ENCODE measurements at places on chromosomes 4 and X.

- DNase-seq, result no peak
Measured at GRCh38 chrX:134683351-134684005, 25.2 kb upstream of the PLAC1 start.

DNA sequence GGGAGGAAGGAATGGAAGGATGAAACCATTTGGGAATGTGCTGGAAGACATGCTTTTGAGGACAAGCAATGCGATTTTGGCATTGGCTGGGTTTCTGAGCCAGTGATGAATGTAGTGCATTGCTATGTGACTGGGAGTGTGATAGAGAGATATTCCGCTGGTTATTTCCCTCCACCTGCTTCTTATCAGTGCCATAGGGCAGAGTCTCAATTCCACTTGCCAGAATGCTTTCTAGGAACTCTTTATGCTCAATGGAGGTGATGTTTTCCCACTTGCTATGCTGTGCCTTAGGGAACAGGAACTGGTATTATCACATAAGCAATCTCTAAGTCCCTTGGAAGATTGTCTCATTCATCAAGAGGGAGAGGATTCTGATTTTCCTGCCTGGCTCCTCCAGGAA, 28.0 kb downstream of the TBL1X start:
- no peak for DNase-seq

DNA sequence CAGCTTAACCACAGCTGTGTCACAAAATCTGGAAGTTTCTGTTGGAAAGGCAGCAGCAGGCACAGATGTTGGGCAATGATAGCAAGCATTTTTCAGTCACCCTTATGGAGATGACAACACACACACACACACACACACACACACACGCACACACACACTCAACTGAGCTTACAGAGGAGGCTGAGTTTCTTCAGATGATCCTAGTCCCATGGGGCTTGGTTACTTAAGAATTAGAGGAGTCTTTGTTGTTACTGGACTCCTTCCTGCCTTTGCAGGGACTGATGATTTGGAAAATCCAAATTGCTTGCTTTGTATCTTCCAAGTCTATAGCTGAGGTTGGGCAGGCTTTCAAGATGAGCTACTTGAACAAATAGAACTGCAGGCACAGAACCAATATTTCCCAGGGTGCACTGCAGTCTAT, 740.1 kb upstream of the PITX2 start:
- DNase-seq, result no peak

- DNase-seq, result no peak
Measured at GRCh38 chr4:128056396-128056795, 4.7 kb upstream of the LARP1B start.

DNA sequence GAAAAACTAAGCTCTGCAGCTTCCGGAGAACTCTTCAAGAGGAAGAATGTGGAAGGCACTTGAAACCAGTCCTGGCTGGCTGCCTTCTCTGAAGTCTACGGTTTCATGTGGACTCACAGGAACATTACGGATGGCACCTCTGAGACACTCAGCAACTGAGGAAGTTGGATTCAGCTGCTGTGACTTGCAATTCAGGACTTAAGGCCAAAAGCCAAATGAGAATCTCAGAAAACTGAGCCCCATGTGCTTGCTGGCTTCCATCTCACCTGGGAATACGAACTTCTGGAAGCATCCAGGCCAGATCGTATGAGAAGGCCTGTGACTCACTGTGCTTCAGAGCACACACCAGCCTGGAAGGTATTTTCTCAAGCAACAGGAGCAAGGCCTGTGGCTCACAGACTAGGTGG, 107.8 kb upstream of the GPC4 start:
- DNase-seq, result no peak

DNA sequence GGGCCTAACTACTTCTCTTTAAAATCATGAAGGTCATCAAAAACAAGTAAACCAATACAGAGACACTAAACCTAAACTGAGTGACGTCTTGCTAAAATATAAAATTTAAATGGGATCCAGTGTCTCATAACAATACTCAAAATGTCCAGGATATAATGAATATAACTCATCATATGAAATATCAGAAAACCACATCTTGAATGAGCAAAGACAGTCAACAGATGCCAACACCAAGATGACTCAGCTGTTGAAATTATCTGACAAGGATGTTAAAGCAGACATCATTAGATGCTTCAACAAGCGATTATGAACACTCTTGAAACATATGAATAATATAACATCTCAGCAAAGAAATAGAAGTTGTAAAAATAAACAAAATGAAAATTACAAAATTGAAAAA, 8.3 kb downstream of the NAP1L2 start:
- DNase-seq, result no peak

DNA sequence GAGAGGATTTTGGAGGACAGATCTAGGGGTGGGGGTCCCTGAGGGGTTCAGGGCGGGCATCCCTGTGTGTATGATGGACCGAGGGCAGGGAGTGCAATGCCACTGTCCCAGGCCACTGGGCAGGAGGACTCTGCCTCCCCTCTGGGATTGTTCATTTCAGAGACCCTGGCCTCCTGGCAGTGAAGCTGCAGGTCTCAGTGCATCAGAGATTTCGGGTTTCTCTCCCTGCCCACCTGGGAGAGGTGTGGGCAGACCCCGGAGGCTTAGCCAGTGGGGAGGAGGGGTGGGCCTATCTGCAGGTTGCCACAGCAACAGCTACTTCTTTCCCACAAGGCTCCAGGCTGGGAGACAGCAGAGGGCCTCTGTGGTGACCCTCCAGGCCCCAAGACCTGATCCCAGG, 80.1 kb upstream of the LRPAP1 start:
- no peak for DNase-seq
